ENCODE measurements at places on chromosomes 2 and 18. TPM values are rescaled to one million over a fixed set of nuclear protein-coding genes. Genes with fewer than 3 reads are reported as not detected.

- DNase-seq: no peak
These were observed 164.8 kb upstream of the STK17B start for GRCh38 chr2:196336207-196336606.

ST6GAL2 gene
- total RNA-seq: 0.09 TPM

- peak; percentile 80 for DNase-seq
These were observed 3.2 kb downstream of the PIGN start for GRCh38 chr18:62183578-62184195.

NYAP2 gene
- total RNA-seq: not detected

DNA sequence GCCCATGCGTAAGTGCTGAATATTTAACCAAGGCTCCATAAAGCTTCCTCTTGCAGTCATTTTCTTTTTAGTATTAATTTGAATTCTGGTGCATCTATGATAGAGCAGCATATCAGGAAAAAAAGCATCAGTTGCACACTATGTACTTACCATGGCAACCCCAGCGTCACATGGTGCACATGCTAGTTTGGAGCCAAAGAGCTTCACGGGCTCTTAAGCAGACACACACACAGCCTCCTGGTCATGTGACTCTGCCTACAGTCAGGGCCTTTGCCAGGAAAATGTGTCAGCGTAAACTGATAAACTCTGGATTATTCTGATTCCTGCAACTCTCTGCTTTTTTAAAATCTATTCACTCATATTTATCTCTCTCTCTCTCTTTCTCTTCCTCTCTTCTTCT, 30.2 kb downstream of the NYAP2 start:
- peak; percentile 38 for DNase-seq

DNA sequence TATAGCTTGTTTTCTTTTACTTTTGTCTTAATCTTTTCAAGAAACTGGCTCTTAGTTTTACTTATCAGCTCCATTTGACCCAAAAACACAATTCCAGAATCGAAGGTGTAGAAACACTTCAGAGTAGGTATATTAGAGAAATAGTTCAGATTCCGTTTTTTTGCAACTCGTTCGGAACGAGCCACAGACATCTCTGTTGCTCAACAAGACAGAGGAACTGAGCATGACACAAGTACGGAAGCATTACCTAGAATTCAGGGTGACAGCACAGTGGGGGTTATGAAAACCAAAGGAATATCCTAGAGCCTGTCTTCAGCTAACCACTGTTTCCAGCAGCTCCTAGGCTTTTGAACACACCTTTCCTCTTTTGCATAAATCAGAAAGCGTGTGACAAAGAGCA, 5.0 kb downstream of the HRH4 start:
- no peak for DNase-seq

- peak; percentile 54 for DNase-seq
These were observed 17.6 kb downstream of the MRPL35 start for GRCh38 chr2:86216575-86217555.

DNA sequence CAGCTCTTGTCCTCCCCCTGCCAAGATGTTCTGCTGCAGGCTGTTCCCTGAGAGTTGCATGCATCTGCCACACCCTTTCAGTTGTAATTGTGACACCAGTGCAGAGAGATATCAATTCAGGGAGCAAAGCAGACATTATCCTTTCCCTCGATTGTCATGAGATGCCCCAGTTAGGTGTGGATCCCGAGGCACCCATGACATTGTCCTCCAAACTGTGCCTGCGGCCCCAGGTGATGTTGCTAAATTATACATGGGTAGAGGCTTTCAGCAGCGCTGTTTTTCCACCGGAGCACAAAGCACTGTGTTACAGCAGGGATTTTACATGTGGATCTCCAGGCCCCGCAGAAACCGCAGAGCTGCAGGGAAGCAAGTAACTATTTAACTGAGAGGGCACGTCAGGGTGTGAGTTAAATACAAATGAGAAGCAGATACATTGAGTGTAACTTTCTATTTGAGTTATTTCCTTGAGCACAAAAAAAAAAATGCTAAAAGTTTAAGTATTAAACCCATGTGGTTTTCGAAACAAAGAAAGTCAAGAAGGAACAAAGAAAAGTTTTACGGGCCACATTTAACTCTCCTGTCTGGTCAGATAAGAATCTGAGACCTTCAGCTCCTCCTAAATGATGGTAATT, 90.3 kb upstream of the BCL2L11 start:
- DNase-seq: no peak

GRCh38 chr2:73862987-73863386, 29.8 kb upstream of the ACTG2 start:
- no peak for DNase-seq

- no peak for DNase-seq
These were observed 294.2 kb downstream of the FIGN start for GRCh38 chr2:163441603-163442002.

DNA sequence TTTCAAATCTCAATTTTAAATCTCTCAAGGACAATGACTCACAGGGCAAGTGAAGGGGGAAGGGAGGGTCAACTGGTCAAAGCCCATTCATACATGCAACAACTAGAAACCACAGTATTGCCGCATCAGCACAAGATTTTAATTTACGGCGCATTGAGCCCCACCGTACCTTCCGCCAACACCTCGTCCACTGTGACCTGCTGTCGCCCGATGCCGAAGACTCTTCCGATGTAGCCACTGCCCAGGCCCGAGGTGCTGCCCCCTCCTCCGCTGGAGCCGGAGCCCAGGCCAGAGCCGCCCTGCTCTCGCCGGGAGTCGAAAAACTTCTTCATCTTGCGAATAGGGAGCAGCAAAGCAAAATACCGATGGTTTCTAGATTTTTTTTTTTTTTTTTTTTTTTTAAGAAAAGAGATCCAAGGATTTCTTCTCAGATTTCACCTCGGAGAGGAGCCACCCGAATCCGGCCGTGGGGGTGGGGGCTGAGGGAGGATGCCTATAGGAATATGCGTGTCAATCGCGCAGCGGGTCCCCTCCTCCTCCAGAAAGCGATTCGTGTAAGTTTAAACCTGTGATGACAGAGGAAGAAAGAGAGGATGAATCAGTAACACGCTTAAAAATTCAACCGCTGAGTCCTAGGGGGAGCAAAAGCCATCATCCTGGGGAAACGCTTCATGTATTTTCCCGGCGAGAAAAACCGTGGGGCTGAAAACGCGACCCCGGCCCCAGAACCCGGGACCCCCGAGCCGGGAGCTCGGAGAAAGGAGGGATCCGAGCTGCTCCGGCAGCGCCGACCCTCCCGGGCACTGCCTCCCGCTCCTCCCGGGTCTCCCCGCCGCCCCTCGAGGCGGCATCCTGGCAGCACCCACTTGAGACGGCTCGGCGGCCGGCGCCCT, 584 bp downstream of the AAK1 start:
- peak; percentile 83 for DNase-seq

DNA sequence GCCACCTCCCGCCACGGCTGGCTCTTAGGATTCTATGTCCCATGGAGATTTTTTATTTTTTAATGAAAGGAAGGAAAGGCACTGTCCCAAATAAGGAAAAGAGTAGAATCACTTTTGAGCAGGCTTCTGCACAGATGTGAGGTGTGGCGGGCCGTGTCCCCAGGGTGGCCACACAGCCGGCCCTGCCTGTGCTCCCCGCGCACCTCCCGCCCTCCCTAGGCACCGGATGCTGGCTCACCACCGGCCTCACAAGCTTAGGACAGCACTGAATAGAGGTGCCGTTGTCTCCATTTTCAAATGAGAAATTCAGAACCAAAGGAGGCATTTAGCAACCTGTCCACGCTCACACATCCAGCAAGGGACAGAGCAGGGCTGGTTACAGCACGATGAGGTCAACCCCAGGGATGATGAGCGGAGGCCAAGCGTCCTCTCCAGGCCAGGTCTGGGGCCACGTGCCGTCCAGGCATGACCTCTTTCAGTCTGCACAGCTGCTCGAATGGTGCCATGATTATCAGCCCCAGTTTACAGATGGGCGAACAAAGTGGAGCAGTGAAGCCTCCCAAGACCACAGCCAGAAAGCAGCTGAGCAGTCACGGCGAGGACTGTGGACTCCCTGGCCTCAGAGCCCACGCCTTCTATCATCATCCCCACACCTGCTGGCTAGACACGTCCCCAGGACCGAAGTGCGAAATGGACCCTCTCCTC, 20.7 kb upstream of the TEX51 start:
- DNase-seq: no peak

- no peak for DNase-seq
These were observed 2.7 kb upstream of the DCC start for GRCh38 chr18:52337276-52337675.

GRCh38 chr2:123530004-123530403, 495.1 kb upstream of the CNTNAP5 start:
- DNase-seq: no peak

DNA sequence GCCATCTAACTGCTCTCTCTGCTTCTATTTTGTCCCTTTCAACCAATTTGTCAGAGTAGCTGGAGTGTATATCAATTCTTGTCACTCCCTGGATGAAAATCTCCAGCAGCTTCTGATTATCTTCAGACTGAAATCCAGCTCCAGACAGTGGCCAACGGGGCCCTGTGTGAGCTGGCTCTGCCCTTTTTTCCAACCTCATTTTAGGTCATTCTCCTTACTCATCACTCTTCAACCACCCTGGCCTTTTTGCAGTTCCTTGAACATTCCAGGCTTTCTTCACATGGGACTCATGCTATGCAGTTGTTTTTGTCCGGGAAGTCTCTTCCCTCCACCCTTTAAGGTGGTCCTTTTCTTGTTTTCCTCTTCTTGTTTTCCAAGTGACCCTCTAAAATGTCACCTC, 15.4 kb upstream of the FAP start:
- peak; percentile 64 for DNase-seq

AQP12B gene
- total RNA-seq: not detected

DNA sequence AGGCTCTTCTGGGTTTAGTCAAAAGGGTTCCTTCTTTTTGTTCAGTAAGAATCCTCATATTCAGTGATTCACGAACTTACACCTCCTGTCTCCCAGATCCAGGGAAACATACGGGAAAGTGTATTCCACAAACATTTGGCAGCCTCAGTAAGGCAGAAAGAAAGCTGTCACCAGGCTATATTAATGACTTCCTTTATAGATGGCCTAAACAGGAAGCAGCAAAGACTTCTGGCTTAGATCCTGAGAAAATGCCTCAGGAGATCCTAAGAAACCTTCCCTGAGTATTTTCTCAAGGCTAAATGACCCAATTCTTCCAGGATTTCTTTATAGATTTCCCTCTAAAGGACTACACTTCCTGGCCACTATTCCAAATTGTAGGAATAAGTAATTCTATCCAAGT, 1995.5 kb upstream of the CELF4 start:
- DNase-seq: no peak

GRCh38 chr2:101912545-101912944, 79.2 kb upstream of the IL1R2 start:
- DNase-seq: no peak

GRCh38 chr18:68033466-68033865, 516.9 kb upstream of the DSEL start:
- DNase-seq: peak; percentile 63

UGT1A5 gene
- not detected for total RNA-seq

MARCO gene
- not detected for total RNA-seq

DNA sequence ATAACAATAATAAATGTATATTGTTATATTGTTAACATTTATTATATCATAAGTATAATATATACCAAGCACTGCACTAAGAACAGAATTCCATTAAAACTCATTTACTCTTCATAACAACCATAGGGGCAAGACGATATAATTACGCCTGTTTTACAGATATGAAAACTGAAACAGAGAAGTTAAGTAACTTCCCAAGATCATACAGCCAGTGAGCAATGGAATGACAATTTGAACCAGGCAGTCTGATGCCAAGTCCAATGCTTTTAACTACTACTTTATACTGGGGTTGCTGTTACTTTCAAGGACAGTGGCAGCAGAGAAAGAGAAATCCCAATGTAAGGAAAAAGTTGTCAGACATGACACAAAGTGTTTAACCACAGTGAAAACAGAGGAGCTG, 338.8 kb upstream of the ID2 start:
- no peak for DNase-seq

DNA sequence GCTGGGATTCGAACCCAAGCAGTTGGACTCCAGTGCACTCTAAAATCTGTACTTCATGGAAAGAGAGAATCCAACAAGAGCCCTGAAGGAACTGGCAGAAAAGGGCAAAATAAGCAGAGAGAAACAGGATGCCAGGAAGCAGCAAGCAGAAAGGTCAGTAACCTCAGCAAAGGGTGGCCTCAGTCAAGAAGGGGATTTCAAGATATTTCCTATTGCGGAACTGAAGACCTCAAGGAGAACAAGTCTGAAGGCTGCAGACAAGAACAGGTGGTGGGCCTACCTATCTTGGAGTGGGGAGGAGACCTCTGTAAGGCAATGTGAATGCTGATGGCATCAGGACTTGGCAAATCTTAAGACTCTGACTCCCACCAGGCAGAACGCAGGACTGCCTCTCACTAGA, 20.1 kb upstream of the MREG start:
- DNase-seq: no peak

GRCh38 chr2:72524071-72524470, 301.8 kb downstream of the EXOC6B start:
- DNase-seq: no peak

GRCh38 chr2:32895424-32895823, 51.3 kb upstream of the LTBP1 start:
- peak; percentile 13 for DNase-seq

CRYGD gene
- total RNA-seq: not detected

DNA sequence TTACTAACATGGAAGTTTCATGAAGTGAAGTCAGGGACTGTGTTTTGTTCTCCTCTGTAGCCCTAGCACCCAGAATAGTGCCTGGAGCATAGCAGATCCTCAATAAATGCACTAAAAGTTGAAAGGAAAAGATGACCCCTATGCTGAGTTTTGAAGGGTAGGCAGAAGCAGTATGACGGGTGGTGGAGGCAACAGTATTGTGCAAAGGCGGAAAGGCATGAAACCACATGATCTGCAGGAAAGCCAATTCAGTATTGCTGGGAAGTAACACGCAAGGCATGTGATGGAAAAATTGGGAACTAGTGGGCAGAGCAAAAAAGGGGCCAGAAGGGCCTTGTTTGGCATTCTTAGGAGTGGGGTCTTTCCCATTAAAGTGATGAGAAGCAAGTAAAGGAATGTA, 23.1 kb downstream of the DTNB start:
- no peak for DNase-seq

- peak; percentile 35 for DNase-seq
These were observed 572 bp downstream of the RPS27A start for GRCh38 chr2:55232863-55233657.

NUP35 gene
- total RNA-seq: 22.3 TPM

DNA sequence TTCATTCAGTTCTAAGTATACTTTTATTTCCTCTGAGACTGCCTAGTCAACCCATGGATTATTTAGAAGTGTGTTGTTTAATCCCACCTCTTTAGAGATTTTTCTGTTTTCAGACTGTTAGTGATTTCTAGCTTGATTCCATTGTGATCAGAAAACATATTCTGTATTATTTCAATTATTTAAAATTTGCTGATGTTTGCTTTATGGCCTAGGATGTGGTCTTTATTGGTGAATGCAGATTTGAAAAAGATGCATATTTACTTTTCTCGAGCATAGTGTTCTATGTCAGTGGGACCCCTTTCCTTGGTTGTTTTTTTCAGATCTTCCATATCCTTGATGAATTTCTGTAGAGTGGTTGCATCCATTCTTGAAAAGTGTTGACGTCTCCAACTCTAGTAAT, 487.2 kb upstream of the HS6ST1 start:
- no peak for DNase-seq

GRCh38 chr2:110858135-110858725, 125.9 kb downstream of the ACOXL start:
- DNase-seq: no peak
